Mucosa of gallbladder (tissue), 1 donor: ENCODE measurements at places on chromosomes 2 and 18.

- DNase-seq: no peak
Measured at GRCh38 chr2:88521445-88522073, 69.1 kb upstream of the FOXI3 start.

- peak; percentile 43 for DNase-seq
Measured at GRCh38 chr2:69509011-69509749, 71.9 kb upstream of the NFU1 start.

GRCh38 chr18:43665105-43665788 is 388.0 kb upstream of the SYT4 start:
- DNase-seq: no peak

DNA sequence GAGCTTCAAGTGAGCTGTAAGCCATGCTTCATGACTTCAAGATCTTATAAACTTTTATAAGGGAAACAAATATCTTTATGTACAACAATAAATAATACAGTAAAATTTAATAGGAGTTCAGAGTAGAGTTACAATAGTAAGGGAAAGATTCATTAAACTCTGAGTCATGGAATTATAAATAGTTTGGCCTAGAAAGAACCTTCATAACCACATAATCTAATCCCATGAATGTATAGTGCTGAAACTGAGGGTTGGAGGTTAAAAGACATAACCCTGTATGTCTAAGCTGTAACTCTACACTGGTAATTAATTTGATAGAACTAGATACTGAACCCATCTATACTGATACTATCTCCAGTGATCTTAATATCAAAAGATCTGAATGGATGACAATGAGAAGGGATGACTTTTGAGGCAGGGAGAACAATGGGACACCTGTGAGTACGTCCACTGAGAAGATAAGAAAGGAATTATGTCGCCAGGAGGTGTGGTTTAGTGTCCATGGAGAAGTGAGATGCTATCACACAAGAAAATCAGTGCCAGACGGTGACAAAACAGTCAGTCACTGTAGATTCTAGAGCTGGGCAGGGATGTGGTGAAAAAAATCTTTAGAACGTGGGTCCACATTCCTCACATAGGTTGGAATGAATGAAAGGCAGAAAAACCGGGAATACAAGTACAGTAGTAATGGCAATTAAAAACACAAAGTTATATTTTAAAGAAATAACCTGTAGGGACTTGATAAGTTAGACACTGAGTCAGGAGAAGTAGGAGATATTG is 1.1 kb downstream of the IL1F10 start:
- DNase-seq: no peak

- no peak for DNase-seq
Measured at GRCh38 chr2:28419443-28420270, 27.0 kb downstream of the FOSL2 start.
